ENCODE measurements at places on chromosomes 6 and 20. TPM values are rescaled to one million over a fixed set of nuclear protein-coding genes. Genes with fewer than 3 reads are reported as not detected.

- peak overlapping the region; percentile 65 for H3K27ac ChIP-seq
- H3K36me3 ChIP-seq, result no peaks in the 10 kb centered on the region
- H3K27me3 ChIP-seq, result no peaks in the 10 kb centered on the region
- peaks cover 8% of the 10 kb centered on the region for H3K4me1 ChIP-seq
- DNase-seq, result no peak
- no peak overlapping the region for H3K4me3 ChIP-seq
These were observed 25.8 kb upstream of the SLC9A8 start for GRCh38 chr20:49786668-49787370.

DNA sequence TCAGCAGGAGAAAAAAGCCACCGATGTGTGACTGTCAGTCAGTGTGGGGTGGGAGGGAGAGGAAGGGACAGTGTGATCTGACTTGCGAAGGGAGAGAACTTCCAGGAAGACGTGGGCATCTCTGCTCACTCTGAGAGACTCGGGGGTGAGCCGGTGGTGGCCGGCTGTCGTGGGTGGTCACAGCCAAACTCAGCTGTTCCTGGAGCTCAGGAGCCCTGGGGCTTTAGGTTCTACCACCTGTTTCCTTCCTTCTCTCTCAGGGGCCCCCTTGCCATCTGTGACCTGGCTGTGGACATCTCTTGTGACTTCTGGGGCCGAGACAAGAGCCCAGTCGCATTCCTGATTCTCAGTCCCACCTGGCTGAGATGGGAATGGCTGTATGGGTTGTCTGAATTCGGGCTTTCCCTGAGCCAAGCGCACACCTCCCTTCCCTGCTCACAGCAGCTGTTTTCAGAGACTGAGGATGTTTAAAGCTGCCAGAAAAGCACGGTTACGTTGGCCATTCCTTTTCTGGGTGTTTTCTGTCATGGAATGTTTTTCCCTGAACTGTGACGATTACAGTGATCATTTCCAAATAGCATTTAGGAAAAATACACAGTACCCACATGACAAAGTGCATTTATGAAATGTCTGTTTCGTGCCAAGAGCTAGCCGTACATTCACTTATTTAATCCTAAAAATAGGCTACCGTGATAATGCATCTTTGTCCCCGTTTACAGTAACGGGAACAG, 36.5 kb downstream of the SYNJ2 start:
- no peak for DNase-seq
- H3K4me3 ChIP-seq, result no peak overlapping the region
- no peaks in the 10 kb centered on the region for H3K27me3 ChIP-seq
- H3K27ac ChIP-seq, result no peak overlapping the region

The ELOVL4 gene
- not detected for total RNA-seq

The APMAP gene
- total RNA-seq, result 50.1 TPM

The SLC13A3 gene
- not detected for total RNA-seq

- H3K27me3 ChIP-seq, result peaks cover 22% of the 10 kb centered on the region
- no peak for DNase-seq
These were observed 30.1 kb upstream of the FAM83D start for GRCh38 chr20:38896009-38896594.

- no peak overlapping the region for H3K4me3 ChIP-seq
- H3K27me3 ChIP-seq, result no peaks in the 10 kb centered on the region
- peak; percentile 5 for DNase-seq
- no peaks in the 10 kb centered on the region for H3K36me3 ChIP-seq
These were observed 3.6 kb downstream of the CPNE1 start for GRCh38 chr20:35661053-35661452.

The C20orf144 gene
- total RNA-seq, result not detected

DNA sequence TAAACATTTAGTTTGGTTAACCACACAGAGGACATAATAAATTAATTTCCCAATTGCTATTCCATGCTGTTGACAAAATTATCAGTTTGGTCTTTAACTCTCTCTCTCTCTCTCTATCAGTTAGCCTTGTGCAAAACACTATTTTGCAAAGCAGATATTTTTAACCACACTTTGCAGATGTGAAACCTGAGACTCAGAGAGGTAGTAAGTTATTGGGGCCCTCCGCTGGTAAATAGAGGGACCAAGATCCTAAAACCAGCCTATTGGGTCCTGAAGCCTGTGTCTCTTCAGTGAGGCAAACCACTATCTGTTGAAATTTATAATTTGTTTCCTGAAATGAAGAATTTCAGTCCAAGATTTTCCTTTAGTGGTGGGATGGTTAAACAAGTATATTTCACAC, 231.0 kb downstream of the SOD2 start:
- H3K4me3 ChIP-seq, result no peak overlapping the region
- DNase-seq, result no peak
- H3K27ac ChIP-seq, result no peak overlapping the region
- no peaks in the 10 kb centered on the region for H3K27me3 ChIP-seq

DNA sequence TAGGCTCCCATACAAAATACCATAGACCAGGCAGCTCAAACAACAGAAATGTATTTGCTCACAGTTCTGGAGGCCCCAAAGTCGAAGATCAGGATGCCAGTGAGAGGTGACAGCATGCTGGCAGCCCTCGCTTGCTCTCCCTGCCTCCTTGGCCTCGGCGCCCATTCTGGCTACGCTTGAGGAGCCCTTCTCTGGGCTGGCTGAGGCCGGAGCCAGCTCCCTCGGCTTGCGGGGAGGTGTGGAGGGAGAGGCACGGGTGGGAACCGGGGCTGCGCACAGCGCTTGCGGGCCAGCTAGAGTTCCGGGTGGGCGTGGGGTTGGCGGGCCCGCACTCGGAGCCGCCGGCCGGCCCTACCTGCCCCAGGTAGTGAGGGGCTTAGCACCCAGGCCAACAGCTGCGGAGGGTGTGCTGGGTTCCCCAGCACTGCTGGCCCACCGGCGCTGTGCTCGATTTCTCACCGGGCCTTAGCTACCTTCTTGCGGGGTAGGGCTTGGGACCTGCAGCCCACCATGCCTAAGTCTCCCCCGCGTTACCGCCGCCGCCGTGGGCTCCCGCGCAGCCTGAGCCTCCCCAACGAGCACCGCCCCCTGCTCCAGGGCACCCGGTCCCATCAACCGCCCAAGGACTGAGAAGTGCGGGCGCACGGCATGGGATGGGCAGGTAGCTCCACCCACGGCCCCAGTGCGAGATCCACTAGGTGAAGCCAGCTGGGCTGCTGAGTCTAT, 32.6 kb upstream of the SERPINB9 start:
- no peaks in the 10 kb centered on the region for H3K27me3 ChIP-seq
- peaks cover 7% of the 10 kb centered on the region for H3K4me1 ChIP-seq
- H3K36me3 ChIP-seq, result no peaks in the 10 kb centered on the region
- no peak for DNase-seq
- no peak overlapping the region for H3K27ac ChIP-seq

GRCh38 chr6:142906945-142907470, 38.0 kb downstream of the HIVEP2 start:
- no peaks in the 10 kb centered on the region for H3K27me3 ChIP-seq
- H3K36me3 ChIP-seq, result no peaks in the 10 kb centered on the region
- DNase-seq, result no peak
- peaks cover 15% of the 10 kb centered on the region for H3K4me1 ChIP-seq
- no peak overlapping the region for H3K4me3 ChIP-seq

The GRIK2 gene
- 0.72 TPM for total RNA-seq

- peak overlapping the region; percentile 17 for H3K4me3 ChIP-seq
- peaks cover 22% of the 10 kb centered on the region for H3K4me1 ChIP-seq
- no peak for DNase-seq
- H3K36me3 ChIP-seq, result no peaks in the 10 kb centered on the region
These were observed 33.8 kb upstream of the LCA5 start for GRCh38 chr6:79571030-79571367.

DNA sequence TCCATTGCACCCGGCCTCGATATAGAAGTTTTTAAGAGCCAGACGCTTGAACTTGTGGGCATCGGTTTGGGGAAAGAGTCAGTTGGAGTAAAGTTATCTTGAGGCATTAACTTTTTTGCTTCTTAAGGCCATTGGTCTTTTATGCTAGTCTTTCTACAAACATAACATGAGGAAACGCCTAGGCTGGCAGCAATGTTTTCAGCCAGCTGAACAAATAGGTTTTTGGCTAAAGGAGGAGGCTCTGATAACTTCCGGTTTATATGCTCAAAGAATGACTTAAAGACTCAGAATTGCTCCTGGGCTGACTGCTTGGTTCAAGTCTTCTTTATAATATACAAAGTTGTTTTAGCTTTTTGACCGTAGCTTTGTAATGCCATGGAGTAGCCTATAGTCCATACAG, 46.2 kb downstream of the HLA-C start:
- peak; percentile 57 for DNase-seq
- H3K4me1 ChIP-seq, result no peaks in the 10 kb centered on the region
- no peak overlapping the region for H3K4me3 ChIP-seq
- H3K27me3 ChIP-seq, result no peaks in the 10 kb centered on the region
- H3K27ac ChIP-seq, result no peak overlapping the region
- H3K36me3 ChIP-seq, result no peaks in the 10 kb centered on the region

The PIGT gene
- total RNA-seq, result 117 TPM

DNA sequence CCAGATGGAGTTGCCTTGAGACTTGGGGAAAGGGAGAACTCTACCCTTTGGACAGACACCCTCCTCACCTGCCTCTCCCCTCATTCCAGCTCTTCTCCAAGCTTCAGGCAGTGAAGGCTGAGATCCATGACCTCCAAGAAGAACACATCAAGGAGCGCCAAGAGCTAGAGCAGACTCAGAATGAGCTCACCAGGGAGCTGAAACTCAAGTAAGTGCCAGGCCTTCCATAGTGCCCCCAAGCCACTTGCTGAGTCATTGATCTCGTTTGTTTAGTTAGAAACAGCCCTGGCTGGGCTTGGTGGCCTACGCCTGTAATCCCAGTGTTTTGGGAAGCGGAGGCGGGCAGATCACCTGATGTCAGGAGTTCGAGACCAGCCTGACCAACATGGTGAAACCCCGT, 39.2 kb downstream of the KIF3B start:
- H3K4me1 ChIP-seq, result no peaks in the 10 kb centered on the region
- peaks cover 21% of the 10 kb centered on the region for H3K36me3 ChIP-seq
- no peak overlapping the region for H3K27ac ChIP-seq
- H3K27me3 ChIP-seq, result no peaks in the 10 kb centered on the region
- no peak overlapping the region for H3K4me3 ChIP-seq
- no peak for DNase-seq

The SMLR1 gene
- not detected for total RNA-seq

- H3K36me3 ChIP-seq, result no peaks in the 10 kb centered on the region
- H3K27me3 ChIP-seq, result peaks cover 6% of the 10 kb centered on the region
- DNase-seq, result no peak
- no peak within 1 kb of the TSS for H3K27ac ChIP-seq
These were observed at the start of gene TREM2 for GRCh38 chr6:41162687-41163418. Gene TREM2, minus strand, starts transcription at chr6:41163116. Its CDS starts 34 bp downstream, at chr6:41163082.

The EFCAB8 gene
- total RNA-seq, result not detected

DNA sequence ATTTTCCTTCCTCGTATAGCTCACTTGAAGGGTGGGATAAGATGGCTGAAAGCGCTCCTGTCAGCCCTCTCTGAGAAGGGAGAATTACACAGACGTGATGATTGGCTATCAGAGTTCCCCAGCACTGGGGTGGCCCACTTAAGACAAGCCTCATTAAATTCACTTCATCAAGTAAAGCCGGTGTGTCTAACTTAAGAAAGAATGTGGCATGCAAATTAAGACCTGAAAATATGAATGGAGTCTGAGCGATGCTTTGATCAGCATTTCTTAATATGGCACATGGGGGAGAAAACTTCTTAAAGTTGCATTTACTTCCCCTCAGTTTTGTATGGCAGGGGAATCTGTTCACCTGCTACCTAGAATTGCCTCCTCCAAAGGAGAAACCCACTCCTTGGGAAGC, 369.3 kb downstream of the FARS2 start:
- no peak for DNase-seq
- H3K4me1 ChIP-seq, result no peaks in the 10 kb centered on the region
- no peak overlapping the region for H3K4me3 ChIP-seq
- no peak overlapping the region for H3K27ac ChIP-seq
- H3K36me3 ChIP-seq, result no peaks in the 10 kb centered on the region

- no peaks in the 10 kb centered on the region for H3K27me3 ChIP-seq
- H3K36me3 ChIP-seq, result peaks cover 61% of the 10 kb centered on the region
- H3K4me1 ChIP-seq, result no peaks in the 10 kb centered on the region
- no peak for DNase-seq
These were observed 168.0 kb downstream of the KIF16B start for GRCh38 chr20:16405254-16405653.

- DNase-seq, result no peak
- no peaks in the 10 kb centered on the region for H3K27me3 ChIP-seq
- H3K4me1 ChIP-seq, result peaks cover 40% of the 10 kb centered on the region
- H3K4me3 ChIP-seq, result no peak overlapping the region
- no peaks in the 10 kb centered on the region for H3K36me3 ChIP-seq
- no peak overlapping the region for H3K27ac ChIP-seq
These were observed 28.6 kb downstream of the PMEPA1 start for GRCh38 chr20:57680934-57681914.

The CRISP3 gene
- 0.55 TPM for total RNA-seq

GRCh38 chr6:53369876-53370515, 21.2 kb upstream of the ELOVL5 start:
- H3K4me1 ChIP-seq, result no peaks in the 10 kb centered on the region
- no peak overlapping the region for H3K4me3 ChIP-seq
- H3K27me3 ChIP-seq, result no peaks in the 10 kb centered on the region
- DNase-seq, result no peak
- H3K27ac ChIP-seq, result no peak overlapping the region

- no peak overlapping the region for H3K27ac ChIP-seq
- H3K36me3 ChIP-seq, result no peaks in the 10 kb centered on the region
- DNase-seq, result no peak
- no peaks in the 10 kb centered on the region for H3K27me3 ChIP-seq
- H3K4me1 ChIP-seq, result peaks cover 6% of the 10 kb centered on the region
- H3K4me3 ChIP-seq, result no peak overlapping the region
These were observed 16.7 kb downstream of the BTN1A1 start for GRCh38 chr6:26516481-26517427.

DNA sequence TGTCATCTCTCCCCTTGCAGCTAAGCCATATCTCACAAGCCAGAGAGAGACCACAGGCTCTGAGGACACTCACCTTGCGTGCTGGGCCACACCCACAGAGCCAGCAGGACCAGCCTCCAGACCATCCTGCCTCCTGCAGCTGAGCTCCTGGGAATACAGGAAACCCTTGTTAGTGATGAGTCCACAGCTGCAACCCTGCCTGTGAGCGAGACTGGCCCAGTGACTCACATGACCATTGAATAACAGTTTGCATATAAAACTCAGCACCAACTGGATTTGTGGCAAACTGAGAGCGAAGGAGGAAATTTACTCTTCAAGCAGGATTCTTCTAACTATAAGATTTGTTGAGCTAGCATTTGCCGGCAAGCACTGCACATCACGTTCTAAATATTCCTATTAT, 3.0 kb downstream of the THBS2 start:
- H3K4me3 ChIP-seq, result no peak overlapping the region
- peaks cover 17% of the 10 kb centered on the region for H3K36me3 ChIP-seq
- peaks cover 22% of the 10 kb centered on the region for H3K27me3 ChIP-seq
- peaks cover 9% of the 10 kb centered on the region for H3K4me1 ChIP-seq
- peak; percentile 21 for DNase-seq

DNA sequence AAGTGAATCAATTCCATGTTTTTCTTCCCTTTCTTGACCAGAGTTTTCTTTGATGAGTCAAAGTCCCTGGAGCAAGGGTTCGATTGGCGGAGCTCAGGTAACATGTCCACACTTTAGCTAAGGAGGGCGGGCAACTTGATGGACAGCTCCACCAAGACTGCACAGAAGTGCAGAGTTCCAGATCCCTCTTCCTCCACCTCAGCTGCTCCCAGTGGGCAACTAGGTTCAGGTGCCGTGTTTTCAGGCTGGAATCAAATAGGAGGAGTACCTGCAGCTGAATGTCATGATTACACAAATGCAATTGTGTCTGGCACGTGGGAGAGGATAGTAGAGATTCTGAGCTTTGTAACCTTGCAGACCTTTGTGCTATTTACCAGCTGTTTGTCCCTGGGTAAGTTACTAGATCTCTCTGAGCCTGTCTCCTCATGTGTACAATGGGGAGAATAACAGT, 1.9 kb upstream of the ELMO2 start:
- H3K4me3 ChIP-seq, result no peak overlapping the region
- H3K36me3 ChIP-seq, result no peaks in the 10 kb centered on the region
- no peak for DNase-seq
- H3K27me3 ChIP-seq, result no peaks in the 10 kb centered on the region
- no peak overlapping the region for H3K27ac ChIP-seq

The NKAIN2 gene
- not detected for total RNA-seq

The LY86 gene
- not detected for total RNA-seq
